ENCODE measurements at places on chromosomes 16 and 17.

DNA sequence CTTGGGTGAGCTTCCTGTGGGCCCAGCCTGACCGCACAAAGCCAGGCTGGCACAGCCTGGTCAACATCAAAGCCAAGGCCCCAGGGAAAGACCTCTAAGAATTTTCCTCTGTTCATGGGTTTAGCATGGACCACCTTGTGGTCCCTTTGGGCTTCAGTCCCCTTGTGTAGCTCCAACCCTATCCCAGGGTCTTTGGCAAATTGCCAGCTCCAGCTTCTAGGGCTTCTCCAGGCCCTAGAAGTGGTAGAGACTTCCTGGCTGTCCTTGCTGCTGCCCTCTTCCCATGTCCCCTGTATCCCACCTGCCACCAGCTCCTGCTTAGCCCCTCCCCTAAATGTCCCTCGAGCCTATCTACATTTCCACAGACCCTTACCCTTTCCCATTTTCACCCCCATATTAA, 9.7 kb upstream of the ITGA3 start:
- DNase-seq = no peak

- DNase-seq = no peak
These were observed 228.8 kb upstream of the HSBP1 start for GRCh38 chr16:83579027-83579426.

DNA sequence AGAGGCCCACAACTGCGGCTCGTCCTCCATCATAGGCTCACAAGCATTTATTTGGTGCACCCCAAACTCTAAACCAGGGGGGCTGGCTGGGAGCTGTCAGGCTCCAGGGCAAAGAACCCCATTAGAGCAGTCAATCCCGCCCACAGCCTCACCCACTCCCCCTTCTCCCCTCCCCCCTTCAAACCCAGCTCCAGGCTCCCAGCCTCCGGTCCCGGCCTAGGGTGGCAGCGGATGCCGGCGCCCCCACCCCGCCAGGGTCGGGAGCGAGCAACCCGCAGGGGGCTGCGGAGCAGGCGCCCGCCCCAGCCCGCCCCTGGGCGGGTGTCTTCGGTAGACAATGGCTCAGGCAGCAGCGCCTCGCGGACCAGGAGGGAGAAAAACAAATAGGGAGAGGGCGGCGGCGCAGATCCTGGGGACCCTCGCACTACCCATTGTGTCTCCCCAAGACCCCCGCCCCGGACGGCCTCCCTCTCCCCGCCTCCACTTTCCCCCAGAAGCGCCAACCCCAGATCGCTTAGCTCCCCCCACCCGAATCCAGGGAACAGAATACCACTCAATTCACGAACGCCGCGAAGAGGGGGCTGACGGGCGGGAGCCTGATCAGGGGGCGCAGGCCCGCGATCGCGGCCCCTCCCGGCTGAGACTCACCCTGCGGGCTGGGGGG, 572 bp downstream of the FAM171A2 start:
- DNase-seq = no peak

DNA sequence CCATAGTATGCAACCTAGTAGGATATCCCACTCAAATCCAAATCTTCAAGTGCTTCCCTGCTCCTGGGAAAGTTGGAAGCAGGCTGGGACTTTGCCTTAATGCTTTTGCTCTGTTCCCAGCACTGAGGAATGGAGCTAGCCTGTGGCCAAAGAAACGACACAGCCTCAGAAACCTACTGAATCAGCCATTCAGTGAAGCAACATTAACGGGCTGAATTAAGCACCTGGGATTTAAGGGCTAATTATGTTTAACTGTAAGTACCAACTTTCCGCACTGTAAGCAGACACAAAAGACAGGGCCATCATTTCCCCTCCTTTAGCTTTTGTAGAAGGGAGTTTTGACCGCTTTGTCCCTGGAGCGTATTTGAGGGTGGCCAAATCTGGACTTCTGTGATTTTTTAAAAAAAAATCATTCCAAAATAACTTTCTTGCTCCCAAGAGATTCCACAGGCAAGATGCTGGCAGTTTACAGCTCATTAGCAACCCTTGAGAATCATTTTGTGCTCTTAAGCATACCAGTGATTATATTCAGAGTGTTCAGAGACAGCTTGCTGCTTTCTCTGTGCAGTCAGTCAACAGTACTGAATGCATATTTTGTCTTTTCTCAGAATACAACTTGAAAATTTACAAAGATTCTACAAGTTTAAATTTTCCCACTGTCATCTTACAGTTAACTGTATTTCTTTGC, 17.6 kb upstream of the NOL11 start:
- DNase-seq = peak; percentile 59

- no peak for DNase-seq
These were observed 601.4 kb upstream of the CA10 start for GRCh38 chr17:52759864-52760263.

GRCh38 chr16:85562093-85562786, 50.9 kb upstream of the GSE1 start:
- no peak for DNase-seq

GRCh38 chr17:49910858-49911204, 58.2 kb upstream of the DLX4 start:
- DNase-seq = no peak

DNA sequence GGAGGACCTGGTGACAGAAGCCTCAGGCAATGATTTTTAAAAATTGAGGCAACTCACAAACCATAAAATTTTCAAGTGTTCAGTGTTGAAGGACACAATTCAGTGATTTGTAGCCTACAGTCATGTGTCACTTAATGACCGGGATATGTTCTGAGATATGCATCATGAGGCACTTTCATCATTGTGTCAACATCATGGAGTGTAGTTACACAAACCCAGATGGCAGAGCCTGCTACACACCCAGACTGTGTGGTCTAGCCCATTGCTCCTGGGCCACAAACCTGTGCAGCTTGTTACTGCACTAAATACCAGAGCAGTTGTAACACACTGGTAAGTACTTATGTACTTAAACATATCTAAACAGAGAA, 1.6 kb downstream of the PRSS41 start:
- no peak for DNase-seq

- DNase-seq = no peak
These were observed 10.3 kb downstream of the KANSL1 start for GRCh38 chr17:46182961-46183360.

- DNase-seq = no peak
These were observed 103.1 kb upstream of the CDH5 start for GRCh38 chr16:66263168-66263972.

GRCh38 chr16:30893417-30893743, 497 bp downstream of the BCL7C start:
- DNase-seq = no peak

DNA sequence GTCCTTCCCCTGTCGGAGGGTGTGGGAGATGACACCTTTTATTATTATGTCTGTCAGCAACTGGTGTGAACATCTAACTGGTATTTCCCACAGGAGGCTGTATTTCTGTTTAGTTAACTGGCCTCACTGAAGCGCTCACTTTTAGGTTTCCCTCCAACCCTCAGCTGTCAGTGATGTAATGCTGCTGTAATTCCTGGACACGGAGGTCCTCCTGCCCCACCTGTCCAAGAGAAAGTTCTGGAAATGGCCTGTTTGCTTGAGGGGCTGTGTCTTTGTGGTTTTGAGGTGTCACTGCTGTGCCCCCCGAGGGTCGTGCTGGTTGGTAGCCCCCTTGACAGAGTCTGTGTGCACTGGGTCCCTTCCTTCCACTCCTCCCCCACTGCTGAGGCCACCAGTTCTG, 11.5 kb downstream of the KCNJ12 start:
- DNase-seq = no peak

GRCh38 chr17:77690271-77691161, 268.0 kb upstream of the TNRC6C start:
- DNase-seq = no peak

- no peak for DNase-seq
These were observed 268.6 kb downstream of the HAPSTR1 start for GRCh38 chr16:9360075-9360474.

DNA sequence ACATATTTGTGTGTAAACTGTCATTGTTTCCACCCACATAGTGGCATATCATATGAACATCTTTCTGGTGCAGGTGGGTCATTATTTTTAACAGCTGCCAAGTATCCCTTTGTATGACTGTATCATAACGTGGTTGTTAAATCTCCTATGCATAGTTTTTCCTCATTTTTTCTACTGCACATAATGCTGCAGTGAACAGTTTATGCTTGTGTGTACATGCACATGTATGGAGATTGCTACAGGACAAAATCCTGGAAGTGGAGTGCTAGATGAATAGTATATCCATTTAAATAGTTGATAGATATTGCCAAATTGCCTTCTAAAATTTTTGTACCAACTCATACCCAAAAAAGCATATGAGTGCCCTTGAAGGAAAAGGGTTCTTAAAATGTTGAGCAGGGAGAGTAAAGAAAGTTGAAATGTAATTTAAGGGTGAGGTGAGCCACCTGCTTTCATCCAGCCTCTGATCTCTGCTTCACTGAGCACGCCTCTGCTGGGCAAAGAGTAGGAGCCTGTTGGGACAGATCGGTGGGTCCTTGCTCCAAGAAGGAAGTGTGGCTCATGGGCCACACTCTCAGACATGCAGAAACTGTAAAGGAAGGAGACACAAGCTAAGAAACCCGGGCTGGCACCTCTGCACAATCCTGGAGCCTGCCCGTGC, 55.3 kb downstream of the HLF start:
- DNase-seq = no peak

DNA sequence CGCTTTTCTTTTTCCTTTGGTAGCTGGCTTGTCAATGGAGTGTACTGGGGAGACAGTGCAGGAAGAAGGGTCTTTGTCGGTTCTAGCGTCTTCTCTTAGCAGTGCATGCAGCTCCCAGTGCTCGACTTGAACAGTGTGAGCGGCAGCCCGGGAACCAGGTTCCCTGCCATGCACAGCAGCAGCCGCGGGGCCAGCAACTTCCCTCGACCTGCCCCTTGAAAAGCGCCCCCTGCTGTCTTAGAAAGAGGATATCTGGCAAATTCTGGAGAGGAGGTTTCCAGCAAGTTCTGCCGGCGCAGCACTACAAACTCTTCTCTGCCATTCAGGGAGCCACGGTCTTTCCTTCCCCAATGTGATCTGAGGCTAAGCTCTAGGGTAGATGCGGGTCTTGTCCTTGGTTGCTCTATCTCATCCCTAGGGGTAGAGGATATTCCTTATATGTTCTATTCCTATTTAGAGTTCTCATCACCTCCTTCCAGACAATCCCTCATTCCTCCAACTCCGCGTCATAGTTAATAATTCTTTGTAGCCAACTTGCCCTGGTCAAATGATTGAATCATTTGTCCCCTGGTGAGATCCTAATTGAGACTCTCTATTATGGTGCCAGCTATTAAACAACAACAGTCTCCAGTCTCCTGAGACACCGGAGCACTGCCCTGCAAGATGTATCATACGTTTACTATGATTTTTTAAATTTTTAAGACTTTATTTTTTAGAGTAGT, 451.3 kb downstream of the PMP22 start:
- no peak for DNase-seq

DNA sequence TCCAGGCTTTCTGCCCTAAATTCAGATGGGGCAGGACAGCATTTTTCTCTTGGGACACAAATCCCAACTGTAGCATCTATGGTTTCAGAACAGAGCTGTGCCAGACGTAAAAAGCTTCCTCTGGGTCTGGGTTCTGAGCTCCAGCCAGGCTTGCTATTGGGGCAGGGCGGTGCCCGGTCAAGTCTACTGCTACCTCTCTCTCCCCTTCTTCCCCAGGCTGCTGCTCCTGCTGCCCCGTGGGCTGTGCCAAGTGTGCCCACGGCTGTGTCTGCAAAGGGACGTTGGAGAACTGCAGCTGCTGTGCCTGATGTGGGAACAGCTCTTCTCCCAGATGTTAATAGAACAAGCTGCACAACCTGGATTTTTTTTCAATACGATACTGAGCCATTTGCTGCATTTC, 1.1 kb downstream of the MT1M start:
- DNase-seq = no peak

DNA sequence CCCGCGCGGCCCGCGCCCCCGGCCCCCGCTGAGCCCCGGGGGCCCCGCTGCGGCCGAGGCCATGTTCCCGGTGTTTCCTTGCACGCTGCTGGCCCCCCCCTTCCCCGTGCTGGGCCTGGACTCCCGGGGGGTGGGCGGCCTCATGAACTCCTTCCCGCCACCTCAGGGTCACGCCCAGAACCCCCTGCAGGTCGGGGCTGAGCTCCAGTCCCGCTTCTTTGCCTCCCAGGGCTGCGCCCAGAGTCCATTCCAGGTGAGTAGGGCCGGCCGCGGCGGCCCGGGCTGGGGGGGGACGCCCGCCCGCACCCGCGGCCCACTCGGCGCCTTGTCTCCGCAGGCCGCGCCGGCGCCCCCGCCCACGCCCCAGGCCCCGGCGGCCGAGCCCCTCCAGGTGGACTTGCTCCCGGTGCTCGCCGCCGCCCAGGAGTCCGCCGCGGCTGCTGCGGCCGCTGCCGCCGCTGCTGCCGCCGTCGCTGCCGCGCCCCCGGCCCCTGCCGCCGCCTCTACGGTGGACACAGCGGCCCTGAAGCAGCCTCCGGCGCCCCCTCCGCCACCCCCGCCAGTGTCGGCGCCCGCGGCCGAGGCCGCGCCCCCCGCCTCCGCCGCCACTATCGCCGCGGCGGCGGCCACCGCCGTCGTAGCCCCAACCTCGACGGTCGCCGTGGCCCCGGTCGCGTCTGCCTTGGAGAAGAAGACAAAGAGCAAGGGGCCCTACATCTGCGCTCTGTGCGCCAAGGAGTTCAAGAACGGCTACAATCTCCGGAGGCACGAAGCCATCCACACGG, 504 bp downstream of the MAZ start:
- DNase-seq = no peak

DNA sequence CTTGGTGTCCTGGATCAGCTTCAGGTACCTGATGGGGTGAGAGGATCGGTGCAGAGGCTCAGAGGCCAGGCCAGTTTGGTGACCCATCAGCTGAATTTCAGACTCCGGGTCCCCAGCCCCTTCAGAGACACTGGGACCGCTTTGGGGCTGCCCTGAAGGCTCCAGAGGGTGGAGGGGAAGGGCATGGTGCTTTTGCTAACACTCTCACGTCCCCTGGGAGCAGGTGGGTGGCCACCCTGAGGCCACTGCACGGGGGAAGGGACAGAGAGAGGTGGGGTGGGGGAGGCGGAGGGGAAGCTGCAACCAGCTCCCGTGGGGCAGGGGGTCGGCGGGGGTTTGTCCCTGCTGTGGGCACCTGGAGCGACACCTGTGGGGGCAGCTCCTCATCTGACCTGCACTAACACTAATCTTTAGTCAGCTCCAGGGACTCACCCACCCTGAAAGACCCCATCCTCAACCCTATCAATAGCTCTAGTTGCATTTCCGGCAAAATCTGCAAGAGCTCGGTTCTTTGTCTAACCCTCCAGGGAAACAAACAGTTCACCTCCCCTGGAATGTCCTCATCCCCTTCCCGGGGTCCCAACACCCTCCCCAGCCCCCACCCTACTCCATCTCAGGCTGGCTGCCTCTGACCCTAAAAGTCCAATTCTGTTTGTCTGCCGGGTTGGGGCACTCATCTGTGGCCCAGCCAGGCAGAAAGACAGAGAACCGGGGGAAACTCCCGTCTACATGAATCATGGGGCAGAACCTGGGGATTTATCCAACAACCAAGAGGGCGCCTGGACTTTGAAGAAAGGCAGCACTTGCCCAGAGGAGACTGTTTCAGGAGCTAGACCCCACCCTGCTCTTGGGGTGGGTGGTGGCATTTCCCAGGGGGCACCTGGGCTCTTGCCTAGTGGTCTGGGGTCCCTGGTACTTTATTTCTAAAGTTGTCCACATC, 91.9 kb upstream of the CBX4 start:
- no peak for DNase-seq

GRCh38 chr17:19371259-19372010, 6.9 kb upstream of the MAPK7 start:
- no peak for DNase-seq

- DNase-seq = no peak
These were observed 137.7 kb upstream of the CDH5 start for GRCh38 chr16:66228792-66229191.
